NCI-H1417 (cell line): ENCODE measurements at places on chromosomes 1 and 21.

GRCh38 chr1:157482717-157483116 is 69.6 kb downstream of the FCRL5 start:
- DNase-seq, result no peak

- no peak for DNase-seq
These were observed 5.0 kb upstream of the SH2D1B start for GRCh38 chr1:162416909-162417308.

- peak; percentile 27 for DNase-seq
These were observed 22.9 kb downstream of the LCA5L start for GRCh38 chr21:39422527-39423241.

DNA sequence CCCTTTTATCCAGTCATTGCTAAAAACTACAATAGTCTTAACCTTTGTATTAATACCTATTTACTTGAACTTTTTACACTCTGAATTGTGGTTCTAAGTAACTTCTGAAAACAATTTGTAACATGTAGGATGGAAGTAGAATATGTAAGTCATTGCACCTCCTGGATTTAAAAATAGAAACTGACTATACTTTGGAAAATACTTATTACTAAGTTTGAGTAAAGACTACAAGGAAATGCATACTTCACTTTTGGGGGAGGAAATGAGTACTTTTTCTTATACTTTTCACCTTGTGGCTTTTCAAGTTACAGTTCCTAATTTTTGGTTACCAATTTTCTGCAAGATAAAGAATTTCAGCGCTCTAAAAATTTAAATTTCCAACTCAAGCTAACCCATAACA is 8.7 kb downstream of the RGS18 start:
- DNase-seq, result no peak

DNA sequence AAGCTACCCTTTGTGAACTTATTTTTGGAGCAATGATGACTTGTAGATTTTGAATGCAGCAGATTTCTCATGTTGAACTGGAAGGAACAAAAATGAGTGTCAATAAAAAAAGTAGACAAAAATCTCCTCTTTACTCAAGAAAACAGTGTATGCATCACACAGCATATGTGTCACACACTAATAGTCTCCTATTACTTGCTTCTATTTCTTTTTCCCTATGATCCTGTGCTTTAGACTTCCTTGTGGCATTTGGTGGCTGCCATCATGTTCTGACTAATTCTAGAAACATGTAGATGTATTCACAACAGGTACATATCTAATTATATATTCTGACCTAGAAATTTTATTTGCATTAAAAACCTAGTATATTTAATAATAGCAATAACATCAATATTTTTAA is 14.3 kb downstream of the RC3H1 start:
- no peak for DNase-seq
